Neural crest cell (in vitro differentiated cells): ENCODE measurements at places on chromosomes 5 and 9. TPM values are rescaled to one million over a fixed set of nuclear protein-coding genes. Genes with fewer than 3 reads are reported as not detected.

DNA sequence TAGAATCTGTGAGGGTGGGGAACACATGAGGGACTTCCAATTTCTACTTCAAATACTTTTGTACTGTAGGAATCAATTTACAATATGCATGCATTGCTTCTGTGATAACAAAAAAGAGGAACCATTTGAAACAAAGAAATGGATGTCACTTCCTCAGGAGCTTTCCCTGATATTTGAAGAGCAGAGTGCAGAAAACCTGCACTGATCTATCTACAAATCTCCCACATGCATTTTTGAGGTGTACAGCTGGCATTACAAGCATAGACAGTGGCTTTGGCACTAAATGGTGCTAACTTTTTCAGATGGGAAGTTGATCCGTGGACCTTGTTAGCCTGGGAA is 27.7 kb downstream of the YIPF5 start:
- no peaks in the 10 kb centered on the region for H3K36me3 ChIP-seq
- H3K4me3 ChIP-seq: no peak overlapping the region
- DNase-seq: no peak
- no peaks in the 10 kb centered on the region for H3K27me3 ChIP-seq

DNA sequence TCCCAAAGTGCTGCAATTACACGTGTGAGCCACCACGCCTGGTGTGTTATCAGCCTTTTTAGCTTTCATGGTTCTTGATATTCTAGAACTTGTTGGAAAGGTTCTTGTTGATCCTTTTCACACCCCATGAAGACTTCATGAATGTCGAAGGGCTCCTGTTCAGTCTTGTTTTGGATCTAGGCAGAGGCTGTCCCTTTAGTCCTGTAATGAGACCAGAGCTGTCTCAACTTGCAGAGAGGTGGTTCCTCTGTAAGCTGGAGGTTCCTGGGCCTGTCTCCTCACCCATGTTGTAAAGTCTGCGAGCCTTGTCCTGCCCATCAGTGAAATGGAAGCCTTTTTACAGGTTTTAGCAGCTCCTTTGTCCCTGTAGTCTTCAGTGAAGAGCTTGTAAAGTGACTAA is 38.2 kb downstream of the PRRC2B start:
- H3K4me1 ChIP-seq: peaks cover 43% of the 10 kb centered on the region
- peak overlapping the region; percentile 27 for H3K27ac ChIP-seq
- H3K36me3 ChIP-seq: peaks cover 24% of the 10 kb centered on the region
- H3K27me3 ChIP-seq: no peaks in the 10 kb centered on the region
- H3K4me3 ChIP-seq: no peak overlapping the region
- DNase-seq: no peak

- no peaks in the 10 kb centered on the region for H3K4me1 ChIP-seq
- H3K4me3 ChIP-seq: no peak overlapping the region
- no peaks in the 10 kb centered on the region for H3K36me3 ChIP-seq
- H3K27me3 ChIP-seq: peaks cover 71% of the 10 kb centered on the region
Measured at GRCh38 chr9:37683531-37684371, 33.0 kb downstream of the FRMPD1 start.

- peaks cover 3% of the 10 kb centered on the region for H3K4me1 ChIP-seq
- no peaks in the 10 kb centered on the region for H3K27me3 ChIP-seq
- H3K27ac ChIP-seq: no peak overlapping the region
- peaks cover 21% of the 10 kb centered on the region for H3K36me3 ChIP-seq
Measured at GRCh38 chr9:94068257-94068656, 16.0 kb upstream of the PTPDC1 start.

DNA sequence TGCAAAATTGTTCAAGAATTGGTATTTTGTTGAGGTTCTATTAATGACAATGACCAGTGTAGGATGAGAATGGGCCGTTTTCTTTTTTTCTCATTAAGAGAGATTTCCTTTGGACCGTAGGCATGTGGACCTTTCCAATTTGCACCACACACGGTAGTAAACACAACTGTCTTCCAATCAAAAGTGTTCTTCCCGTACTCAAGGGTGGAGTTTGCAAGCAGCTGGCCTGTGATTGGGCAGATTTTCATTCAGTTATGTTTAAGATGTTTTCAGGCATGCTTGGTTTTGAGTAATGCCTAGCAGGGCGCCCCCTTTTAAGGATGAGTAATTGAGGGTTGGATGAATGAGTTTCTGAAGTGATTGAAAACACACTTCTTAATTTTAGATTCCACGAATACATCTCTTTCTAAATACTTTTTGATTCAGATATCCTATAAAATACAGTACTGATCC is 2.5 kb downstream of the KDM3B start:
- H3K27ac ChIP-seq: no peak overlapping the region
- peaks cover 24% of the 10 kb centered on the region for H3K4me1 ChIP-seq
- H3K27me3 ChIP-seq: no peaks in the 10 kb centered on the region
- peaks cover 21% of the 10 kb centered on the region for H3K36me3 ChIP-seq

DNA sequence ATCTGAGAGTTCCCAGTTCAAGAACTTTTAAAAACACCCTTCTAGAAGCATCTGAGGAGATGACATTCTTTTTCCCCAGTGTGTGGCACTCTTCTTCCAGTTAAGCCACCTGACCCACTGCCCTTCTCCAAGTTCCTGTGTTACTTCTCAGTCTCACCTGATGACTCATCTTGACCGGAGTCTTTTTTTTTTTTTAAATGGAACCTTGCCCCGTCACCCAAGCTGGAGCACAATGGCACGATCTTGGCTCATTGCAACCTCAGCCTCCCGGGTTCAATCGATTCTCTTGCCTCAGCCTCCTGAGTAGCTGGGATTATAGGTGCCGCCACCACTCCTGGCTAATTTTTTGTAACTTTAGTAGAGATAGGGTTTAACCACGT is 224.1 kb upstream of the DAB2 start:
- no peaks in the 10 kb centered on the region for H3K4me1 ChIP-seq
- H3K36me3 ChIP-seq: no peaks in the 10 kb centered on the region
- no peaks in the 10 kb centered on the region for H3K27me3 ChIP-seq
- H3K4me3 ChIP-seq: no peak overlapping the region

DNA sequence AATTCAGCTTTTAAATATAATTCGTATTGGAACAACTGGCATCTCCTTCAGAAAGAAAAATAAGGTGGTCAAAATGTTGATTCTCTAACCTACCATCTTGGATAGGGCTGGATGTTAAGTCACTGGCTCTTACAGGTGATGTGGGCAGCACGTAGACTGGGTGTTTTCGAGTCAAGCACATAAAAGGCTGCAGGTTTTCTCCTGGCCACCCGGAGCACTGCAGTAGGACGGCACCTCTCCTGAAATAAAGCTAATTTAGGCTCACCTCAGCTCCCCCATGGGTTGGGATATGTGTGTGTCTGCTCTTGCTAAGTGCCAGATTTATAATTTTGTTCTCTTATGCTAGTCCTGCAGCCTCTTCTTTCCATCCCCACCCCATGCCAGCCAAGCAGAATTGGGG is 80.3 kb downstream of the IQGAP2 start:
- no peak for DNase-seq
- no peak overlapping the region for H3K4me3 ChIP-seq
- no peaks in the 10 kb centered on the region for H3K36me3 ChIP-seq
- no peak overlapping the region for H3K27ac ChIP-seq
- no peaks in the 10 kb centered on the region for H3K27me3 ChIP-seq

DNA sequence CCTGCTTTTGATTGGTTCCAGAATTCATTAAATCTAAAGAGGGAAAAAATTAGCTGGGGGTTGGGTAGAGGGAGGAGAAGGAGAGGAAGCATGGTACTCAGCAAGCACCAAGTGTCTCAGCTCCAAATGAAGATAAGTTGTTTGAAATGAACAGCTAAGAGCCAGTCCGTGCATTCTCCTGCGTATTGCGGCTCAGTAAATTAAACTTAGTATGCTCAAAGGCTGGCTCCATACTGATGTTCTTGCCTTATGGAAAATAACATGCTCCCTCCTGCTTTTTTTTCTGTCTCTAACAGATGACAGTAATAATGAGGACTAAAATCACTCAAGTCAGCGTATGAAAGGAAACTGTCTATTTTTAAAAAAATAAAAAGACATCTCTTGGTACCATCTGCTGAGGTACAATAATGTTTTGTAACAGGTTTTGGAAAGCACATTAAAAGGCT is 161.0 kb downstream of the SPATA31D1 start:
- peak overlapping the region; percentile 82 for H3K27ac ChIP-seq
- peak overlapping the region; percentile 45 for H3K4me3 ChIP-seq
- peaks cover 25% of the 10 kb centered on the region for H3K4me1 ChIP-seq
- H3K36me3 ChIP-seq: no peaks in the 10 kb centered on the region

Gene NR2F1-AS1
- total RNA-seq: 52.4 and 53.1 TPM in 2 replicates

Gene PPP3R2
- not detected in 2 replicates for total RNA-seq
